ENCODE measurements at places on chromosomes 1 and 21.

- no peak for DNase-seq
Observed at GRCh38 chr1:111179968-111180533, 20.4 kb downstream of the DENND2D start.

- DNase-seq = no peak
Observed at GRCh38 chr1:19645411-19646251, 1.5 kb downstream of the NBL1 start.

DNA sequence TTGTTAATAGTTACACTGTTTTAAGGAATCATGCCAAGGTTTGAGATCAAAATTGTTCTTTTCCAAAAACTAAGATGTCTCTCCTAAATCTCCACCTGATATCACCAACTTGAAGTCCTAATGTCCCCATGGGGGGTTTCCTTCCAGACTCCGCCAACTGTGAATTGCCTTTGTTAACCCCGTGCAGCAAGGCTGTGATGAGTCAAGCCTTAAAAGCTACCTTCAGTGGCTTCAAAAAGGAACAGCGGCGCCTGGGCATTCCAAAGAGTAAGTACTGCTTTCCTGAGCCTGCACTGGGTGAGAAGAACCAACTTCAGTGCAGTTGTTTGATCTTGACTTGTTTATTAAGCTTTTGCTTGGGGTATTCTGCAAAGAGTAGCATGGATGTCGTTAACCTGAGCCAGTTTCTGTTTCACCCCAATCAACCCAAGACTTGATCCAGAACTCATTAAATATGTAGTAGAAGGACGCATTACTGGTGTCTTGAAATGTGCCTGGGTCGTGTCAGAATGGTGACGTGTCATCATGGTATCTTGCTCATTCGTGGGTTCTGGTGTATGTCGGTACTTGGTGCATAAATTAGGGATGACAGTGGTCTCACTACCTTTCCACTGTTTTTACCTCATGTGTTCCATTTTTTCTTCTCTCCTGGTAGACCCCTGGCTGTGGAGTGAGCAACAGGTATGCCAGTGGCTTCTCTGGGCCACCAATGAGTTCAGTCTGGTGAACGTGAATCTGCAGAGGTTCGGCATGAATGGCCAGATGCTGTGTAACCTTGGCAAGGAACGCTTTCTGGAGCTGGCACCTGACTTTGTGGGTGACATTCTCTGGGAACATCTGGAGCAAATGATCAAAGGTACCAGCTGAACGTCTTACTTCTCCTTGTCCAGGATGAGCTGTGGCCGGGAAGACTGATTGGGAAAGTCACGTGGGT is 8.7 kb downstream of the ETS2 start:
- DNase-seq = no peak

DNA sequence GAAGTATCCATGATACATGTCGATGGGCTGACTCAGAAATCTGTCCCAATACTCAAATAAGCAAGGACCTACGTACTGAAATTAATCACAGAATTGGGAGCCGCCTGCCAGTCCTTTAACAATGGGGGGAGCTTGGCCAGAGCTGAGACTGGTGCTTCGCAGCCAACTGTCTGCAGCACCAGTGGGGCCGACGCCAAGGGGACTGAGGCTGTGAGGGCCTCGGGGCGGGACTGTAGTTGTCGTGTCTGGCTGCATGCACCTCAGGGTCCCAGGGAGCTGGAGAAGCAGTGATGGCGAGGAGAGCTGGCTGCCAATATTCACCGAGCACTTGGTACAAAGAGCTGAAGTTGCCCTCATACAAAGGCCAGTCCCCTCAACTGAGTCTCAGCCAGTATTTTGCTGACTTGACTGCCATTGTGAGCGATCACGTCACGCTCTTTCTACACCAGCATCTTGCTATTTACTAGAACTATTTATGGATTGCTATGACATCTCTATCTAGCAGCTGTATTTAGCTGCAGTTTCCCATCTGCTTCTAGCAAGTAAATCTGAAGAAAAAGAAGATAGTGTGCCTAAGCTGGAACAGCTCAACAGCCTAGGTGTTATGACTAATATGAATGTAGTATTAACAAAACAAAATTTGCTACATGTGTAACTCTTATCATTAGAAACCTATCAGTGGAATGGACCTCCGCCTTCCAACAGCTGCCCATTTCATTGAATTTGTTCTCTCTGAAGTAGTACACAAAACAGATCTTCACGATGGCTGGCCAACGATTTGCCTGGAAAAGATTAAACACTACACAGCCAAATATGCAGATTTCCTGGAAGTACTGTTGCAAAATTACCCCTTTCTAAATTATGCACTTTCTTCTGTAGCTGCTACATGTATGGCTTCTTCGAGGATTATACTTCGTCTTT is 29.1 kb downstream of the EVI5 start:
- DNase-seq = no peak

DNA sequence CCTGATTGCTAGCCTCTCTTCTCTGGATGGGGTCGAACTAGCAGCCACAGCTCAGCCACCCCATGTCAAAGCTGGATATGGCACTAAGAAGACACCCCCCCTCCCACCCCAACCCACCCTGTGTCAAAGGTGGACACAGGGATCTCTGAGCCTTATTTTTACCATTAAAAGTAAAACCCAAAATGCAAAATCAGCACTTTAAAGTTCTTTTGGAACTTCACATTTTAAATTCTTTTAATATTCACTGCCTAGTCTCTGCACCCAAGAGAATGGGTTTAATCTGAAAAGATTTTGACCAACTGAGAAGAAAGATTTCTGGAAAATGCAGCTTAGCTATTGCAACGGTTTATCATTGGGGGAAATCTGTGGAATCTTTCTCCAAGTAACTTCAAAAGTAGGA is 167.6 kb downstream of the TGFBR3 start:
- DNase-seq = no peak

GRCh38 chr1:227540170-227541098 is 22.9 kb upstream of the ZNF678 start:
- no peak for DNase-seq

DNA sequence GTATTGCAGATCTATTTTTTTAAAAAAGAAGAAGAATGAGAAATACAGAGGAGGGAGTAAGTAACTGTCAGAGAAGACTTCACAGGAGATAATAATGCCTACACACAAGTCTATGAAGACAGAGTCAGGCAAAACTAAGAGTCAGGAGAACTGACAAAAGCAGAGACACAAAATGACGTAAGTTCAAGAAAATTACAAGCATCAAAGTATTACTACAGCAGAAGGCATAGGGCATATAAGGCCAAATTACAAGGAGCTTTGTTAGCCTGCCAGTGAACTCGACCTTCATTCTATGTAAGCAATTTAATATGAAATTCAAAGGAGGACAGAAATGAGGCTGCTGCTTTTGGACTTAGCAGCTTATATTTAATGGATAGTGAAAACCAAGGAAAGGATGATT is 23.7 kb downstream of the FAF1 start:
- DNase-seq = no peak

GRCh38 chr1:200253774-200254495 is 155.9 kb downstream of the ZNF281 start:
- no peak for DNase-seq

DNA sequence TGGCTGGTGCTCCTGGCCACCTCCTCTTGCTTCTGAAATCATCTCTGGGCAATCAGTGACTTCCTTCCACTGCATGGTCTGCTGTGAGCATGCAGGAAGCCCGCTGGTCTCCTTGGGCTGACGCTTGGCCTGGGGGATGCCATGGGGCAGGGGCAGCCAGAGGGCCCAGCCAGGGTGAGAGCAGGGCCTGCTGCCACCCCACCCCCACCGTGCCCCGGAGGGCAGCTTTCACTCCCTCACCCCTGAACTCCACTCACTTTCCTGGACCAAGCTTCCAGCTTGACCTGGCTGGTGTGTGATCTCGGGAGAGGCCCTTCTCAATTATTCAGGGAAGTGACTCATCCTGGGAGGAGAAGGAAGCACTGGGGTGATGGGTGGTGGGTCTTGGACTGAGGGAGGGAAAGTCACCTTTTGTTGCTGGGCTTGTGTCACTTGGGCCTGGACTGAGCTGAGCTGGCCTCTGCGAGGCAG is 270.2 kb upstream of the CSF3R start:
- DNase-seq = no peak

DNA sequence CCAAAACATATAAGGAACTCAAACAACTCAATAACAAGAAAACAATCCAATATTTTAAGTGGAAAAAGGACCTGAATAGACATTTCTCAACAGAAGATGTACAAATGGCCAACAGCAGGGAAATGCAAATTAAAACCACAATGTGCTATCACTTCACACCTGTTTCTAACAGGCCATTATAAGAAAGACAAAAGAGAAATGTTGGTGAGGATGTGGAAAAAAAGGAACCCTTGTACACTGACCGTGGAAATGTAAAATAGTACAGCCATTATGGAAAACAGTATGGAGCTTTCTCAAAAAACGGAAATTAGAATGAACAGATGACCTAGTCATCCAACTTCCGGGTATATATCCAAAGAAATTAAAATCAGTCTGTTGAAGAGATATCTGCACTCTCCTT is 37.8 kb upstream of the CD2 start:
- DNase-seq = no peak

DNA sequence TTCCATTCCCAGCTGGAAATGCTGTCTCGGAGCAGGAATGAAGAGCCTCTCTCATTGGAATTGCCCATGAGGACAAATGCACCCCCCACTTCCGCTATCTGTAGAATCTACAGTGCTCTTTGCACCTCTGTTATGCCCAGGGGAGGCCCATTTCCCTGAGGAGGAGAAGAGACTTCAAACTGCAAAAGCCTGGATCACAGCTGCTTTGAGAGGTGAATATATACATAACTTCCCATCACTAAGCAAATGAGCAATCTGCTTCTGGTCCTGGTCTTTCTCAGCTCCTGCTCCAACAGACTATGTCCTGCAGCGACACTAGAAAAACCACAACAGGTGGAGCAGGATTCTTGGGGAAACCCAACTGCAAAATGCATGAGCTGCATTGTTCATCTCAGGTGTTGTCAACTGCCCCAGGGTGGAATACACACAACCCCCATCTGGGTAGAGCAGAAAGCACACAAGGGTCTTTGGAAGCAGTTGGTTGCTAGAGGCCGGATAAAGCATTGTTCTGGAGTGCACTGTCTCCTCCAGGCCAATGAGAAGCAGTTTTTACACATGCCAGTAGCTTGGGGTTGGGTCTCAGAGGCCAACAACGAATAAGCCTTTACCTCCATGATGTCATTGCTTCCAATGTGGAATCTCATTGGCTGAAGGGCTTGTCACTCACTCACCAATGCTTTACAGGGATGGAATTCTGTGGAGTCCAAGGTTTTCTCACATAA is 67.7 kb upstream of the RAB4A start:
- no peak for DNase-seq

- no peak for DNase-seq
Observed at GRCh38 chr1:32881871-32882850, 4.1 kb upstream of the HPCA start.

DNA sequence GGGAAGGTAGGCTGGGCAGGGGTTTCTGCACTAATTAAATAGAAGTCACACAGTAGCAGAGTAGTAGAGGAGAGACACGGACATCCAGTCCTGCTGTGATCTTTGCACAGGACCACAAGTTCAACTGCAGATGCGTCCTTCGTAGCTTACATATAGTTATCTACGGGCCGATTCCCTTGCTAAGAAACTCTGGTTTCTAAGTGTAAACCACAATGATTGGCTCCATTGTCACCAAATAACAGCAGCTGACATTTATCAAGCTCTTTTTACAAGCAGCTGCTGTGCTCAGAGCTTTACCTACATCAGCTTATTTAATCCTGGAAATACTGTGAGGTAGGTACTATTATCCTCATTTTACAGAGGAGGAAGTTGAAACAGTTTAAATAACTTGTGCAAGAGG is 3.1 kb downstream of the SLC45A3 start:
- no peak for DNase-seq

DNA sequence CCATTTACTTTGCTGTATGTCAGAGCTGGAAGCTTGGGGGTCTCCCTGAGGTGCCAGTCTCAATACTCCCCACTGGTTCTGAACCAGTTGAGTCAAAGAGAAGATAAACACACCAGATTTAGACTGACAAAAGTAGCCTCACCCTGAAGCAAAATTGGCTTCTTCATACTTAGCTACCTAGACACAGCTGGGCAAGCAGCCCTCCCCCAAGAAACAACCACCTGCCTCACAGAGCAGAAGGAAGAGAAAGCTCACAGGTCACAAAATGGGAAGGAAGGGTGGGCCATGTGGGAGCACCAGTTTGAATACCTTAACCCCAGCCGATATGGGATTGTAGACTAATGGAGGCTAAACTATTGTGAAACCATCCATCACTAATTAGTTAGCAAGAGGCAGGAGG is 24.6 kb upstream of the MYSM1 start:
- no peak for DNase-seq

DNA sequence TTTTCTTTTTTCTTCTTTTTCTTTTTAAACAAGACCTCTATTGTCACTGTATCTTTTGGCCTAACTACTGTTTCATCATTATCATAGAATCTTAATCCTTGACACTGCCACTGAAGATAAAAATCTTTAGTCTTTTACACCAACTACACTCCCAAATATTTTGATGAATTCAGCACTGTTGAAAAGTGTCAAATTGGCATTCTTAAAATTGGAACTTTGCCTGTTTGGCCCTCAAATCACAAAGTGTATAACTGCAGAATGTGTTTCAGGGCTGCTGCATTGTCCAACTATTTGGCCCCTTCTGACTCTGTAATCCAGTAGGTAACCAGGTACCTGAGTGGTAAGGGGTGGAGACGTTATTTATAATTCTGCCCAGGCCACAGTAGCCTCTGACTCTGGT is 34.3 kb downstream of the ACTN2 start:
- DNase-seq = no peak

- no peak for DNase-seq
Observed at GRCh38 chr1:48916130-48917069, 139.7 kb upstream of the BEND5 start.

DNA sequence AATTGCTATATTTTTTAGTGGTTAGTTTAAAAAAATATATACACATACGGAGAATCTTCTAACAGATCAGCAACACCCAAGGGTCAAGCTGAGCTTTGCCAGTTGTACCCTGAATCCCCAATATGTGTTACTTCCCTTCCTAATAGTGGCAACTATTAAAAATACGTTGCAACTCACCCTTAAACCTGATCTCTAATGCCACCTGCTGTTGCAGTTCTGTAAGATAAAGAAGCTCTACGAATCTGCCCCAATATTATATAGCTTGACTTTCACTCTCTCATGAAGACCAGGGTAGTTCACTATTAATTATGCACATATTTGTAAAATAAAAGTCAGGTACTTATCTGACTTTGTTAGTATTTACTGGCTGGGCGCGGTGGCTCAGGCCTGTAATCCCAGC is 58.4 kb downstream of the ASH1L start:
- DNase-seq = peak; percentile 12

- DNase-seq = no peak
Observed at GRCh38 chr1:181676269-181676668, 193.0 kb downstream of the CACNA1E start.

DNA sequence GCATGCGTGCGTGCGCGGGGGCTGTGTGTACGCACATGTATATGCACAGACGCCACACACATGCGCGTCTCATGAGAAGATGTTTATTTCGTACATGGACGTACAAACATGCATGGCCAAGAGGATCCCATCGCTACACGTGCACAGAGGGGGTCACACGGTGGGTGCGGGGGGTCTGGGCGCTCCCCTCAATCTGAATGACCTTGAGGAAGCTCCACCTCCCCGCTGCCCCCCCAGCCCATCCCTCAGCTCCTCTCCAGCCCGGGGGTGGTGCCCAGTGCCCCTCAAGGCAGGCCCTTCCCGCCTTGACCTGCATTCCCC is 1.5 kb downstream of the TMEM240 start:
- no peak for DNase-seq

Data from central memory CD4-positive, alpha-beta T cell (primary cell).